ENCODE measurements at places on chromosomes 6 and 20.

- no peak for DNase-seq
These were observed 22.8 kb upstream of the SLC52A3 start for GRCh38 chr20:791056-791455.

DNA sequence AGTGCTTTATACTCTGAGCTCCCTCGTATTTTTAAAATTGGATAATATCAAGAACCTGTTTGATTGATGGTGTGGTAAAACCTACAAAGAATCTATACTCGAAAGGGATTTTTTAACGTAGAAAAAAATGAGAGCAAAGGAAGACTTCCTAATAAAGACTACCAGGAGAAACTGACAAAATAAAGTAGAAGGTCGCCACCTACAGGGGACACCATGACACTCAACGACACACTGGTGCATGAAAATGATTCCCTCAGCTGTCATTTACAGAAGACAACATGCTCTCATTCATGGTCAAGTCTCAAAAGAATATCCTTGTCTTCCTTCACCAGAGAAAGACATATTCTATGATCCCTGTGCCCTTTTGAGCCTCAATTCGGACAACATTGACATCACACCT is 10.1 kb upstream of the NHSL1 start:
- no peak for DNase-seq

DNA sequence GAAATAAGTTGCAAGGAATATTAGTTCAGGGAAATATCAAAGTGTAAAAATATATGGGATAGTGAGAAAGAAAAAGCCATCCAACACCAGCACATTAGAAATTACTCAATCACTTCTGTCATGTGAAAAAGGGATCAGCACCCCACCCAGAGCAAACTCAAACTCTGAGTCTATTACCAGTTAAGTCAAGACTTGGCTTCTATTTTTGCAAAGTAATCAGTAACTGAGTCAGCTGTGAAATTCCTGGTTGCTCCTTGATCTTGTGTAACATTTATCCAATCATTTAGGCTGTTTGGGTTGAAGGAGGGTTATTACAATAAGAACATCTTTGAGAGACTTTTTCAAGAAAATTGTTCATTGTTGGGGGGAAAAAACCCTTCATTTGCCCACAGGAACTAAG is 51.2 kb downstream of the SLC22A23 start:
- DNase-seq: no peak

DNA sequence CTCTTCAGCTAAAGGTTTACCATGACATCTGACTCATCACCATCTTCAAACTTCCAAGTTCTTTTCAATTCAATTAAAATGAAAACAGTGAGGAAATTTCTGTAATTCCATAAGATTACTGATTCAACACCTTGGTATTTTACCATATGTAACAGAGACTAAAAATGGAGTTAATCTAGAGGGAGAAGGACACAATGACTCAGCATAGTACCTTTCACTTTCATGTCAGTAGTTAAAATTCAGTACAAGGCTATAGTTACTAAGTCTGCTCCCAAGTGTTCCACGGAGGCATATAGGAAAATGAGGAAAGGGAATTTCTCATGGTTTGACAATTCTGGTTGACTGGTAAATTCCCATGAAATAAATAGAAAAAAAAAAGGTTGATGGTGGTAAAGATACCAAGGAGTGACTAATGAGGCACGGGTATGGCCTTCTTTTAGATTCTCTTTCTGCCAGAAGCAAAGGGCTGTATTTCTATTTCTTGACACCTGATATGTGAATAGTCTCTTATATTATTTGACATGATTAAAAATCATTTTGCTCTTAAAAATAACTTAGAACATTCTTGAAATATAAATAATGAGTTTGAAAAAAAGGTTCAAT is 526.7 kb upstream of the ADGRB3 start:
- no peak for DNase-seq

DNA sequence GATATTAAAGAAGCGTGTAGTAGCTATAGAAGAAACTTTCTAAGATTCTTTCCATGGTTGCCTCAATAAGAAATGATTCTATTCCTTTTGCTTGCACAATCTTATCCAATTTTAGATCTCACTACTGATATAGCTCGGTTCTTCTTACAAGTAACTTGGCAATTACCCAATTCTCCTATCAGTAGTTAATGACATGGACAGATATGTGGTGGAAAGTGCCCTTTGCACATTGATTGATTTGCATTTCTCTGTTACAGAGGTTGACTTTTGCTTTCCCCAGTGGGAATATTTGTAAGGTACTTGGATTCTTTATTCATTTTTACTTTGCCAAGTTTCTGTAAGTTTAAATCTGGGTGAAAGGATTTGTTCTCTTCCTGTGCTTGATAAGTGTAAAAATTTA is 93.7 kb upstream of the QKI start:
- DNase-seq: no peak

GRCh38 chr6:40425192-40425919 is 161.8 kb downstream of the LRFN2 start:
- DNase-seq: no peak

GRCh38 chr6:149852180-149852579 is 12.0 kb downstream of the LRP11 start:
- DNase-seq: no peak

DNA sequence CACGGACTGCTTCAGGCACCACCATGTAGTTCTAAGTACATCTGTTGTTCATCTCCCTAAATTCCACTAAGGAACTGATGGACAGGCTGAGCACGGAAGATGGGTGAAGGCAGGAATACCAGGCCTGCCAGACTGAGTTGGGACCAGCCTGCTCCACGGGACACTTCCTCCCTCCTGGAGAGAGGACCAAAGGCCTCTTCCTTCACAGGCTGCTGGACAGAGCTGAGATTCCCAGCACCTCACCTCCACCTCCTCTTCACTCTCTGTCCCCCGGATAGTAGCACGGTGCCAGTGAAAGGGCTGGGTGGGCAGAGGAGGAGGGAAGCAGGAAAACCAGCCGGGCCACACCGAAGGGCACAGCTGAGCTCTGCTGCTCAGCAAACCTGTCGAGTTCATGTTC is 22.9 kb upstream of the TCFL5 start:
- DNase-seq: no peak

GRCh38 chr6:151553416-151554165 is 59.8 kb downstream of the CCDC170 start:
- DNase-seq: no peak

DNA sequence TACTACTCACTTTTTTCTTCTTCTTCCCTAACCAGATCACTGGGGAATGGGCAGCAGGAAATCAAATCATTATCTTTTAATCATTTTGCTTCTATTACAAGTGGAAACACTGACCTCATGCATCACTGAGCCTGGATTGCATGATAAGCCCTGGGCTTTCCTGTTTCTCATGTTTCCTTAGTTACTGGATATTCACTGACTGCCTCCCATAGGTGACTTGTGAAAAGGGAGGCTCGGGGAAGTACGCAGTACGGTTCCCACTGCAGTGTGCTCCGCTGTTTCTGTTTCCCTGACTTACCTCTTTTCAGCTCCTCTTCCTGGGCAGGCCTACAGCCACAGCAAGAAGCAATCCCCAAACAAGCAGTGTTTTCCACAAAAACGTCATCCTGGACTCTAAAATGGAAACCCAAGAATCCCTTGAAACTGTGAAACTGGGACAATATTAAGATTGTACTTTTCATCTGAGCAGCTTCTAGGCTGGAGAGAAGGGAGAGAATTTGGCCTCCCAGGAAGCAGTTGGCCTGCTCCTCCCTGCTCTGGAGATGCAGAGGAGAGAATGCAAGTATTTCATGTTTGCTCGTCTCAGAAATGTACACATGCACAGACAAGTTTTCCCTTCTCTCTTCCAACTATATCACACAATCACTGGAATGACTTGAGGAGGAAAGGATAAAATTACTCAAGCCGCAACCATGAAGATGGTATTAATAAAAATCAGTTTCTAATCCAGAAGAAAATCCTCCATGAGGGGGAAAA is 13.1 kb downstream of the BTNL2 start:
- DNase-seq: no peak

DNA sequence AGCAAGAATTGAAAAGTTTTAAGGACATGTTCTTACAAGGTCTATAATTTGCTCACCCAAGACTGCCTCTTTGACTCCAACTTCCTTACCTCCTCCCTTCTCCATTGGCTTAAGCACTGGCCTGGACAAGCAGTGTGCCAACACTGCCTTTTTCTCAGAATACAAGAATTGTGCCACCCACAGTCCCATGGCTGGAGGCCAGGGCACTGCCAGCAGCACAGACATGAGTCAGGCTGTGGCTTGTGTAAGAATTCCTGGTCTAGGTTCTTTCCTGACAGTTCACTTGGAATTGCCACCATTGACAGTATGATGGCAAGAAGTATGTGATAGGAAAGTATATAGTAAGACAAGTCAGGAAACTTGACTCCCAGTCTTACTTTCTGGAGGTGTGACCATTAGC is 202.7 kb upstream of the MARCKS start:
- no peak for DNase-seq

GRCh38 chr20:25325073-25325472 is 65.6 kb downstream of the ABHD12 start:
- no peak for DNase-seq

Data from stimulated activated CD8-positive, alpha-beta memory T cell treated with anti-CD3 and anti-CD28 coated beads, Interleukin-7, amount 100 ng/mL, for 4 hours (primary cell).